Epithelial cell of esophagus (primary cell): ENCODE measurements at places on chromosomes 6 and 20.

- no peak for DNase-seq
Observed at GRCh38 chr6:21000331-21000801, 466.1 kb downstream of the CDKAL1 start.

DNA sequence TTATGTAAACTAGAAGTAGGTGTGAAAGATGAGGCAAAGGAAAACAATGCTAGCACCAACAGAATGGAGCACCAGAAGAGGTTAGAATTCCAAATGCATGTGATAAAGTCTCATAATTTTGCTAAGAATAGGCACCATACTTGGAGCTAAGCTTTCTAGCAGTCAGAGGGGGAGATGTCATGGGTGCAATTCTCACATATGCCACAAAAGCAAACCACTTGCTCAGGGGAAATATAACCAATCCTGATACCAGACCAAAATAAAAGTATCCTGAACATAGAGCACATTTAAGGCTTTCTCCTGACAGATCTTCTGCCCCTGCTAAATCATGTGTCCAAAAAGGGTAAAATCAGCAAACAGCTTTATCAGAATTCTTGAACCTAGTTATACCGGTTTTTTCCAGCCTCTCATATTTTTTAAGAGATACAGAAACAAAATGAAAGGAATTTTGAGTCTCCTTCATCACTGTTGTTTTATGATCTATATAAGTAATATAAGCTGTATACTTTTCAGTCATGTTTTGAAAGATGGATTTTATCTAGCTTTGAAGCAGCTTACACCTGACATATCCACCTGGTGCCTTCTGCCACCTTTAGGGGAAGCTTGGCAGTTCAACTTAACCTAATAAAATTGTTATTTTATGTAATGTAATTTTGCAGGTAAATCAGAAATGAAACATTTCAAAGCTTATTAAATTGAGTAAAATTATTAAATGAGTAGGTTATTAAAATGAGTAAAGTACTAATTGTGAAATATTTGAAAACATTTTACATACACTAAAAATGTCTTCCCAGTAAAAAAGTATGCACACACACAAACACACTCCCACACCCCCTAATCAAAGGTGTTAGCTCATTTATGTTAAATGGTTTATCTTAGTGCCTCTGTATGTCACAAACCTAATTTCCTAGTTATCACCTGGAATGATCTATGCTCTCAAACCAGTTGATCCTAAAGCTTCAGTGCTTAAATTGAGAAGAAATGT is 2.8 kb downstream of the SPO11 start:
- peak; percentile 55 for DNase-seq

GRCh38 chr6:160500639-160501038 is 152.5 kb downstream of the SLC22A3 start:
- no peak for DNase-seq

DNA sequence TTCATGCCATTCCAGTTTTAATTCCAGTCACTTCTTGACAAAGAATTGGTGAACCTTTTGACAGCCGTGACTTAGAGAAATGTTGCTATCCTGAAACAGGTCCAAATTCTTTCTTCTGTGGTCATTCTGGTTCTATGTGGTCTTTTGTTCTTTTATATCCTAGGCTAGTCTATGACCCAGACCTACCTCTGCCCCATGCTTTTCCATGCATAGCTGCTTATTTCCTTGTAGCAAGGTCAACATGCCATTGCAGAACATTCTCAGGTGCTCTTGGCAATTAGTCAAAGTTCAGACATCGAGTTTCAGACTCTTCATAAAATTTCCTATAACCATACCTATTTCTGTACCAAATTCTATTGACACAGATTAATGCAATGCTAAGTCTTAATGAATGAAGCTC is 202.6 kb downstream of the PLCB1 start:
- DNase-seq = no peak

DNA sequence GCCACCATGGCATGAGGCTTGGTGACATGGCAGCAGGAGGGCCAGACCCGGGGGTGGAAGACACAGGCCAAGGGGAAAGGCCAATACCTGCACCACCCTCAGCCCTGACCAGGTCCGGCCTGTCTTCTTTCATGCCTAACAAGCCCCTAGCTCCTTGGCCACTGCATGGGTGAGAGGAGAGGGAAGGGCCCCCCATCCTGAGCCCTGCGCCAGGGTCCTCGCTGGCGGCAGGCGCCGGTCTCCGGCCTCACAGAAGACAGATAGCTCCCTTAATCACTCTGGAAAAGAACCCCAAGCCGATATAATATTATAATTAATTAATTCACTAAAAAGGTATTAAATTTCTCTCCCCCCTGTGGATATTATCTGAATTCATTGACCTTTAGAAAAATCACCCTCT is 41.4 kb downstream of the MDFI start:
- DNase-seq = no peak

- DNase-seq = peak; percentile 9
Observed at GRCh38 chr20:11296221-11296620, 621.5 kb upstream of the BTBD3 start.

DNA sequence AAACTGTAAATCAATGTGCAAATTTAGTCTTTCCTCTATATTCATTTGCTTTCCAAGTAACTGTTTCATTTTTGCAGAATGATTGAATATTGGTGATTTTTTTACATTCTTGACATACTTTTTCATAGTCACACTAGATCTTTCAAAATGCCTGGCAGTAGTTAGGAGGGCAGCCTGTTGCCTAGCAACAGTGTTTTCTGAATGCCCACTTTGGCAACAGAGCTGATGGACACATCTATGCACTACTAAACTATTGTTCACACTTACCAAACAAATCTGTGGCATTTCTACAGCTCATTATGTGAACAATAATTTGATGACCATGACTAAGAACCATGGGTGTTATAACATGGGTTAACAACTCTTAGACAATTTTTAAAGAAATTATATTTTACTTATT is 438.0 kb upstream of the IMPG1 start:
- DNase-seq = no peak

DNA sequence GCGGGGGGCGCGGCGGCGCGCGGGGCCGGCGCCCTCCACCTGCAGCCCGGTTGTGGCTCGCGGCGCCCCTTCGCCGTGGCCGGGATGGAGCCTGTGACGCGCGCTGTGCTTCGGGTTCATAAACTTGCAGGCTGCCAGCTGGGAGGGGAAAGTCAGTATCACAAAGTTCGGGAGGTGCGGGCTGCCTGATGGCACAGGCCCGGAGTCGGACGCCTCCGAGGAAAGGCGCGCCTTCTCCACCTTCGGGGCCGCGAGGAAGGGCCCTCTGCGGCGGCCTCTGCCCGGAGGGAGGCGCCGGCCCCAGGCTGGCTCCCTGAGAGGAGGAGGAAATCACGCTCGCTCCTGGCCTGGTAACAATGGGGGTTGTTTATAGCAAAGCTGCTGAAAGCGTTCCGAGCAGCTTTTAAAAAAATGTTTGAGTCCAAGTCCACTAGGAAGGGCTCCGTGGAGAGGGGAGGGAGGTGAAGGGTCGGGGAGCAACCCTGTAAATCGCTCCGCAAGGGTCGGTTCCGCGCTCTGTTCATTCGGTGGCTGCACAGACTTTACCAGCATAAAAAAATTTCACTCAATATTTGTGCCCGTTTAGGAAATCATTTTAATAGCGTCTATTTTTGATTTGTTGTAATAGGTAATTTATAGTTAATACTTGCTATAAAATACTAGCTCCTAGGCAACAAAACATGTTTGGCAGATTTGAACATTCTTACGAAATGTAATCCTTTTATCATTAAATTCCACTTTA is 1.0 kb downstream of the AFDN start:
- peak; percentile 46 for DNase-seq

GRCh38 chr6:138593909-138594757 is 94.8 kb upstream of the NHSL1 start:
- no peak for DNase-seq

DNA sequence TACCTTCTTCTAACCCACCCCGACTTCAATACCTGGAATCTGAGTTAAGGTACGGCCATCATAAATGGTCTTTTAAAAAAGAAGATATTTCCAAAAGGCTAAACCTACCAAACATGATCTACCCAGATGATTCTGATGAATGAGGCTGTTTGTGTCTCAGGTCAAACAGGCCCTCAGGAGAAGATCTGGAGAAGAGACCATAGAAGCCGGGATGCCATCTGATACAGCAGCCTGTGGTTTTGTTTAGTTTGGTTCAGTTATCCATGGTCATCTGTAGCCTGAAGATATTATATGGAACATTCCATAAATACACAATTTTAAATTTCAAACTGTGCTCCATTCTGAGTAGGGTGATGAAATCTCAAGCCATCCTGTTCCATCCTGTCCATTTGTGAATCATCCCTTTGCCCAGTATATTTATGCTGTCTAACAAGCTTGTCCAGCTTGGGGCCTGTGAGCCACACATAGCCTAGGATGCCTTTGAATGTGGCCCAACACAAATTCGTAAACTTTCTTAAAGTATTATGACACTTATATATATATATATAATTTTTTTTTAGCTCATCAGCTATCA is 4.0 kb upstream of the CAP2 start:
- DNase-seq = peak; percentile 97

DNA sequence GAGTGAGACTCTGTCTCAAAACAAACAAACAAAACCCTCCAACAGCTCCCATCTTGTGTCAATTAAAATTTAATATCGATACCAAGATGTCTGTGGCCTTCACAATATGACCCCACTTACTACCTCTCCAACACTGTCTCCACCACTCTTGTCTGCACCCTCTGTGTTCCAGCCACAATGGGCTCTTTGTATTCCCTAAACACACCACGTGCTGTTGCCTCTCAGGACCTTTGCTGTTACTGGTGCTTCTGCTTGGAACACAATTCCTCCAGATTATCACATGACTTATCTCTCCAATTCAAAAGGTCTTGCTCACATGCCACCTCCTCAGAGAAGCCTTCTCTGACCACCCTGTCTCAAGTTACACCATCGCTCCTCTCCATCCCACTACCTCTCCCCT is 6.0 kb upstream of the HCK start:
- no peak for DNase-seq

DNA sequence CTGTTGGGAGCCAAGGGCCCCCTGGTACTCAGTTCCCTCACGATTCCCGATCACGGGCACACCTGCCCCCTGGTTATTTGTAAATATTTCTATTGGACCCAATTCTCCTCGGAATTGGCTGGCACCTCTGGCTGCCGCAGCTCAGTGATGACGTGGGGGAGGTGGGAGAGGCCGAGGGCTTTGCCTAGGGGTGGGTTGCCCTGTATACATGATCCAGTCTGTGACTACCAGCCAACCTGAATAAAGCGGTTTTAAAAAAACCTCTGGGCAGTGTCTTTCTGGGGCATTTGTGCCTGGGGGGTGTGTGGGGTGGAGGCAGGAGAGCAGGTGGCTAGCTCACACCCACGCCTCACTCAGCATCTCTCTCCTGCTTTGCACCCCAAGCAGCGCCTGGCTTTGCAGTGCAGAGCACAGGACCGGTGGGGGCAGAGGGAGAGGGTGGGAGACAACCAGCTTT is 42.2 kb downstream of the VSTM2L start:
- DNase-seq = no peak

DNA sequence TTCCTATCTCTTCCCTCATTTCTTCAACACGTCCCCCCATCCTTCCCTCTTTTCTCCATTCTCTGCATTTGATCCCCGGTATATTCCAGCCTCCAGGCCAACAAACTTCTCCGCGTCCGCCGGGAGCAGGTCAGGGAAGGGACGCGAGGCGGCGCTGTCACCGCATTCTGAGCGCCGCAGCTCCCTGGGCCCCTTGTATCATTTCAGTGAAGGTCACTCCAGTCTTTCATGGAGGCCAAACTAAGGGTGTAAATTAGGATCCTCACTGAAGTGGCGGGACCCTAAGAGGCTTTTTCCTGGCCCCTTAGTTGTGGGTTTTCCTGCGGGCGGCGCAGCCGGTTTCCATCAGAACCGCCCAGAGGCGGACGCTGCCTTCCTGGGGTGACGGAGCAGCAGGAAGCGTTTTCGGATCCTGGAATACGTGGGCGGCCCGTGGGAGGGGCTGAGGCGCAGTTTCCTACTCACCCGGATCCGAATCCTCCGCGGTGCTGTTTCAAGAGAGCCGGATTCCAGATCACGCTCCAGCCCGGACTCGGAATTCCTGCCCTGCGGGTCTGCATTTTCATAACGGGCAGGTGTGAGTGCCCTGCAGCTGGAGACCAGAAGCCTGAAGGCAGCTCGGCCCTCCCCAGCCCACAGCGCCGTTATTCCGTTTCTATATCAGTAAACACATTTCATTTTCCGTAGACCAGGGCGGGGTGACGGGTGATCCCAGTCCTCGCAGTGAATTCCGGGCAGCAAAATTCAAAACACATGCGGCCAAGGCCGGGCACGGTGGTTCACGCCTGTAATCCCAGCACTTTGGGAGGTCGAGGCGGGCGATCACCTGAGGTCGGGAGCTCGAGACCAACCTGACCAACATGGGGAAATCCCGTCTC is 3.6 kb upstream of the MICA start:
- peak; percentile 97 for DNase-seq

DNA sequence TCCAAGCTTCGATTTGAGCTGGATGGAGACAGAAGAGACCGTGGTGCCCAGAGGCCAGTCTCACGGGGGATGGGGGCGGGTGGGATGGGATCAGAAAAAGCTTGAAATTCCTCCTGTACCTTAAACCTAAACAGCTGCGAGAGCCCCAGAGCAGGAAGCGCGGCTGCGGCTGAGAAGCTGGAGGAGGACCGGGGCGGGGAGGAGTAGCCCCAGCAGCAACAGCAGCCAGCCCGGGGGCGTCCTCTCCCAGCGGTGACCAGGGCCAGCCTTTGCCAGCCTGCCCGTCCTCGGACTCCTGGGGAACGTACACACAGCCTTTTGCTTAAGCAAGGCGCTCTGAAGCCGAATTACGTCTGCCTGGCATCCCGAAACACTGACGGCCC is 17.4 kb upstream of the PRDM13 start:
- no peak for DNase-seq

- DNase-seq = no peak
Observed at GRCh38 chr6:64930681-64931080, 776.3 kb downstream of the EYS start.

- peak; percentile 64 for DNase-seq
Observed at GRCh38 chr20:36082315-36082915, 72.1 kb upstream of the EPB41L1 start.

- DNase-seq = no peak
Observed at GRCh38 chr6:31977816-31978431, 3.9 kb upstream of the C4A start.

GRCh38 chr20:47067776-47068175 is 173.1 kb downstream of the EYA2 start:
- no peak for DNase-seq

- no peak for DNase-seq
Observed at GRCh38 chr20:42406826-42407225, 782.9 kb downstream of the PTPRT start.

- peak; percentile 27 for DNase-seq
Observed at GRCh38 chr6:44696099-44696498, 308.6 kb downstream of the CDC5L start.

- DNase-seq = no peak
Observed at GRCh38 chr6:104601131-104601651, 258.5 kb downstream of the HACE1 start.

DNA sequence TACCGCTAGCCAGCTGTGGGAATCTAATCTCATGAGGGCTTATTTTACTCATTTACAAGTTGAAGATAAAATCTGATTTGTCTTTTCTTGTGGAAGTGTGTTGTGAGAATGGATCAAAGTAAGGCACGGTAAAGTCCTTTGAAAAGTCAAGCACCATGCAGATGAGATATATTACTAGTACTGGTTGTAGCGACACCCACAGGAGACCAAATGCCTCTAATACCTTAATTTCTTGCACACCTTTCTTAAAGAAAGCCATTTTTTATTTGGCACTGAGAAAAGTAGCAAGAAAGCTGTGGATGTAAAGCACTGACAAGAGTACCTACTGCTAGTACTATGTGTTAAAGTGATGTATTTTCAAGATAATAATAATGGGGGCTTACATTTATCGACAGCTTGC is 191.0 kb upstream of the MMS22L start:
- DNase-seq = no peak

GRCh38 chr6:348860-349396 is 42.6 kb upstream of the IRF4 start:
- no peak for DNase-seq
